Globus pallidus (tissue), 1 donor: ENCODE measurements at places on chromosomes 6 and 20.

DNA sequence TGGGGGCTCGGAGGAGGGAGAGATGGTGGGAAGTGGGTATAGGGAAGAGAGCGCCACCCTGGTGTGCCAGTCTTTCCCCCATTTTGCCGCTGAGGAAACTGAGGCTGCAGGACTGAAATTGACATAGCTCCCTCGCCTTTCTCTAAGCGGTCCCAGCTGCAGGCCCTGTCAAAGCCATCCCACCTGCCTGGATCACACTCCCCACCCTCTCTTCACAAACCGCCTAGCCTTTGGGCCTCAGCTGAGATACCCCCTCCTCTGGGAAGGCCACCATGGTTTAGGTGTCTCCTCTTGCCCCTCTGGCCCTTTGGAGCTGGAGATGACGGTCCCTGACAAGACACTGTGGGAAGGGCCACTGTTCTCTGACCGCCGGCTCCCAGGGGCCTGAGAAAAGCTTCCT, 16.9 kb downstream of the SRC start:
- DNase-seq = no peak

- no peak for DNase-seq
These were observed 30.8 kb upstream of the SMLR1 start for GRCh38 chr6:130796313-130796905.

GRCh38 chr20:40902661-40903060, 126.0 kb upstream of the TOP1 start:
- peak; percentile 7 for DNase-seq

DNA sequence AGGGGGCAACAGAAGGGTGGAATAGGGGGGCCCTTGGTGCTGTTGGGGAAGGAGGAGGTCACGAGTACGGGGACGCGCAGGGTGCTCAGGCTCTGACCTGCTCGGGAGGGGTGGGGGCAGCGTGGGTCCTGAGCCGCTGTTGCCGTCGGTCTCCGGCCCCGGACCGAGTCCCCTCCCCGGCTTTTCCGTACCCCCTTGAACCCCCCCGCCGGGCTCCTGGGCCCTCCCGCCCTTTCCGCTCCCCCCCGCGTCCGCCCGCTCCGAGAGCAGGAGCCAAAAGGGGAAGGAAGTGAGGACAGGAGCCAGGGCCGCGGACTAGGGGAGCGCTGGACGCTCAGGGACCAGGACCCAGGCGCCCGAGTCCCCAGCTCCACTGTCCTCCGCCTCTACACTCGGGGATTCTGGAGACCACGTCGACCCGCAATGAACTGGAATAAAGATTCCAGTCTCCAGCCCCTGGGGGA, at the start of gene RGL2:
Gene RGL2, minus strand, starts transcription at position 170 of the 464 bp plus-strand sequence. CDS start 332 bp downstream, outside the sequence.
- peak; percentile 83 for DNase-seq
